ENCODE measurements at places on chromosomes 3 and 15.

GRCh38 chr3:112463250-112463649 lies 36.0 kb downstream of the BTLA start:
- H3K4me1 ChIP-seq = peaks cover 69% of the 10 kb centered on the region
- no peaks in the 10 kb centered on the region for H3K27me3 ChIP-seq
- no peak overlapping the region for H3K27ac ChIP-seq
- peak overlapping the region; percentile 28 for H3K4me3 ChIP-seq
- no peak for DNase-seq
- peaks cover 4% of the 10 kb centered on the region for H3K36me3 ChIP-seq

GRCh38 chr3:191961529-191961928 lies 500.6 kb downstream of the PYDC2 start:
- no peak overlapping the region for H3K4me3 ChIP-seq
- no peak for DNase-seq
- no peak overlapping the region for H3K27ac ChIP-seq
- H3K27me3 ChIP-seq = no peaks in the 10 kb centered on the region

DNA sequence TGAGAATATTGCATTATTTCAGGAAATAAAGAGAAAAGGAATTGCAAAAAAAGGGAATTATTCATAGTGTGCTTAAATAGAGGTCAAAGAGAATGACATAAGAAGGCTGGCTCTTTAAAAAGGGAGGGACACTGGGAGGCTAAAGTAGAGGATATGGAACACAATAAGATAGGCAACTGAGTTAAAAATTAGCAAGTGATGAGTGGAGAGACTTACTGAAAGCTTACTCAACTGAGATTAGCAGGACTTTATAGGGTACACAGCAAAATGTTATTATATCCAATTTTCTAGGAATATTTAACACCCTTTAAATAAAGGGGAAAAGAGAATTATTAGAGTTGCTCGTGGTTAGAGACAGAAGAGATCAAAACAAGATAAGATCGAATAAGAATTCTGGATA lies 375.2 kb downstream of the LSAMP start:
- no peak overlapping the region for H3K4me3 ChIP-seq
- no peak overlapping the region for H3K27ac ChIP-seq
- H3K27me3 ChIP-seq = no peaks in the 10 kb centered on the region
- no peak for DNase-seq
- no peaks in the 10 kb centered on the region for H3K4me1 ChIP-seq
- no peaks in the 10 kb centered on the region for H3K36me3 ChIP-seq

DNA sequence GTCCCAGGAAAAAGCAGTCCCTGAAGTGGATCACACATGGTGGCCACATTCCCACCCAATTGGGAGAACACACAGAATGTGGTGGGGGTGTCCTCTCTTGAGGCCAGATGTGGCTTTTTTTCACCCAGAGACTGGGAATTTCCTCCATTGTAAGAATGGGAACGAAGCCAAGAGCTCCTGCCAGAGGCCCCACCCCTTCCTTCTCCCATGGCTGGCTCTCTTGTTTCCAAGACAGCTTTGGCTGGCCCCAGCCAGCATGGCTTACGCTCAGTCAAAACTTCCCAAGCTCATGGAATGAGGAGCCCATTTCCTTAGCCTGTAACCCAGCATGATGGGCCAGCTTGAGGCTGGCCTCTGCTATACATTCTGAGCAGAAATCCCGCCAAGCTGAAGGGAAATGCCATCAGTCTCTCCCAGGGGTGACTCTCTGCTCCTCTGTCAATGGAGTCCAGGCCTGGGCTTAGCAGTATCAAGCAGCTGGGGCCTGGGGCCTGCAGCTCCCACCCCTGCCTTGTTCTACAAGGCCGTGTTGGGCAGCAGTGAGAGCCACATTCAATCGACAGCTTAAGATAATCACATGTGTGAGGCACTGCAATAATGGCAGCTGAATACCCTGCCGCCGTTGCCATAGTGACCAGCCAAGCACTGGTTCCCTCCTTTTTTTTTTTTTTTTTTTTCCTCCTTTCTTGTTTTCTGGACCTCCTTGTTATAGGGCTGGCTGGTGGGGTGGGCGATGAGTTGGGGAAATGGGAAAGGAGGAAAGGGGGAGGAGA lies 142.4 kb downstream of the EPHB1 start:
- no peak for DNase-seq
- no peak overlapping the region for H3K4me3 ChIP-seq
- no peak overlapping the region for H3K27ac ChIP-seq

DNA sequence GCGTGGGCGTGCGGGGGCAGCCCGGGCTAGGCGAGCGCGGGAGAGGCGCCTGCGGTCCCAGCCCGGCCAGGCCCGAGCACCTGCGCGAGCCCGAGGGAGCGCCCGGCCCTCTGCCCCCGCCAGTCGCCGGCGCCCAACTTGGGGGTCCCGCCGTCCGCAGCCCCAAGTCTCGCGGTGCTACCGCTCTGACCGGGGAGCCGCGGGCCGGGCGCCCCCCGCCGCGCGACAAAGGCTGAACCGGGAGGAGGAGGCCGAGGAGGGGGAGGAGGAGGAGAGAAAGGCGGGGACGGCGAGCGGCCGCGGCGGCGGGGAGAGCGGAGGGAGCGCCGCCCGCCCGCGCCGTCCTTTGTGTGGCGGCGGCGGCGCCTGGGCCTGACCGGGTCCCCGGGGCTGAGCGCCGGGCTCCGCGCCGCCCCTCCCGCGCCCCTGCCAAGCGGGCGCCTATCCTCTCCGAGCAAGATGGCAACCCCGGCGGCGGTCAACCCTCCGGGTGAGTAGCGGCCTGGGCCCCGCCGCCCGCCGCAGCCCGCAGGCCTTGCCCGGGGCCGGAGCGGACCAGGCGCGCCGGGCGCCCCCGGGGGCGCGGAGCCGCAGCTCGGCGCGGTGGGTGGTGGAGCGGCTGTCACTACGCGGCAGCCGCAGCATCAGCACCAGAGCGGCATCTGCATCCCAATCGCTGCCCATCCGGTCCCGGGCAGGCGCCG lies at the start of gene ARNT2:
Gene ARNT2, plus strand, starts transcription at position 326 of the 704 bp plus-strand sequence. Its CDS starts 134 bp downstream, at position 460.
- H3K4me1 ChIP-seq = no peaks in the 10 kb centered on the region
- no peak for DNase-seq
- no peaks in the 10 kb centered on the region for H3K36me3 ChIP-seq
- peaks cover 80% of the 10 kb centered on the region for H3K27me3 ChIP-seq

DNA sequence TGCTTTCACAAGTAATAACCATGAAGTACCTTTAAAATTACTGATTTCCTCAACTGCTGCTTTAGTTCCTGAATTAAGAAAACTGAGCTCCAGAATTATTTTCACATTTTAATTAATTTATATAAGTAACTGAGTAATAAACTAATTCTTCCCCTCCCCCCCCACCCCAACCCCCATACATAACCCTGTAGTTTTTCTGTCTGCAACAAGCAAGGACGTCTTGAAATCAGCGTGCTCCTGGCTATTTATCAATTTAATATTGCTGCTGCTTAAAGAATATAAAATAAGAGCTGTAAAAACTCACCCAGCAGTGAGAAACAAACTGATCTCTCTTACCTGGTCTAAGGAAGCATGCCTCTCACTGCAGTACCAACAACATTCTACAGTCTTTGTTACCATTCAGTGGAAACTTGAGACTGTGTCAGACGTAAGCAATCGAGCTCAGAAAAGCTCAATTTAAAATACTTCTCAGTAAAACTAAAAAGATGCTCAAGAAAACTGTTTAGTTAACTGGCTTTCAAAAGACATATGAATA lies 121.0 kb downstream of the TFDP2 start:
- no peaks in the 10 kb centered on the region for H3K27me3 ChIP-seq
- peaks cover 6% of the 10 kb centered on the region for H3K36me3 ChIP-seq

Data from central memory CD8-positive, alpha-beta T cell (primary cell).